NCI-H146 (cell line): ENCODE measurements at places on chromosomes 3 and 15.
A peak's percentile ranks its signal among the peaks of the same experiment; 100 is the strongest.

- DNase-seq: no peak
Measured at GRCh38 chr3:107962946-107963345, 127.9 kb downstream of the CD47 start.

- peak; percentile 59 for DNase-seq
Measured at GRCh38 chr15:41603941-41604911, 45.2 kb downstream of the TYRO3 start.

GRCh38 chr3:131223373-131224289, 157.9 kb upstream of the NUDT16 start:
- DNase-seq: no peak

- DNase-seq: no peak
Measured at GRCh38 chr3:18780959-18781358, 355.8 kb upstream of the SATB1 start.

DNA sequence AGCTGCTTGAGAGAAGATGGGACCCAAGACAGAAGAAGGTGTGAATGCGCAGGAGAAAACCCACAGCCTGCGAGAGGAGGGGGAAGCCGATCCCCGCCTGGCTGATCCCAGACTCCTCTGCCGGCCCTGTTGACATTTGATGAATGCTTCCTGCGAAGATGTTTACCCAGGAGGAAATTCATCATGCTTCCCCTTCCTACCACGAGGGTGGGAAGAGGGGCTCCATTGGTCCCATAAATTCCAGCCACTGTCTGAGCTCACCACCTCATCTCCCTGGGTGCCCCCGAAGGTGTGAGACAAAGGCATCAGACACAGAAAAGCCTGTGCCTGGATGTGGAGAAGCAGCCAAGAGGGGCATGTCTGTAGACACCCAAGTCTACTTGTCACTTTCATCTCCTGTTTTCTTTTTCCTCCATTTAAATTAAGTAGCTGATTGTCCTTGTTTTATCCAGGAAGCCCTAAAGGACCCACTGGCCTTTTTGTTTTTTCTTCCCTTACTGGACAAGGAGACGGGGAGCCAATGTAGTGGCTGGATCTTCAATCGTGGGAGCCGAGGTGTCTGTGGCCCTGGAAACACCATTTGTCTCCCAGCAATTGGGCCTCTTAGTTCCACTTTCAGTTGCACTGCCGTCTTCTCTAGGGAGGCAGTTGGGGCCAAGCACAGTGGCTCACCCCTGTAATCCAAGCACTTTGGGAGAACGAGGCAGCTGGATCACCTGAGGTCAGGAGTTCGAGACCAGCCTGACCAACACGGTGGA, 95.3 kb upstream of the HES1 start:
- DNase-seq: no peak

DNA sequence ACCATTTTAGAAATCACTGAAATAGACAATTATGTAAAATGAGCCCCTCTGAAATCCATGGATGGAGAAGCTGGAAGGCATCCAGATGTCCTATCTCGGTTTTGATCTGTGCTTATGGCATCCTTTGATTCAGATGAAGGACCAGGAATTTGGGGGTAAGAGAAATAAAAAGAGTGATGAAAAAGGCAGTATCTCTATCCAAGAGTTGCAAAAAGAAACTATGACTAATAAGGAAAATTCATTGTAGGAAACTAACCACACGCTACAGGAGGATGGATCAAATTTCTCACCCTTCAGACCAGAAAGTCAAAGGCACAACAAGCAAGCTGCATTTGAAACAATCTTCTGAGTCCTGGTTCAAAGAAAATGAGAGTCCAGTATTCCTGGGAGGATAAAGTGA, 34.8 kb downstream of the SRGAP3 start:
- no peak for DNase-seq

DNA sequence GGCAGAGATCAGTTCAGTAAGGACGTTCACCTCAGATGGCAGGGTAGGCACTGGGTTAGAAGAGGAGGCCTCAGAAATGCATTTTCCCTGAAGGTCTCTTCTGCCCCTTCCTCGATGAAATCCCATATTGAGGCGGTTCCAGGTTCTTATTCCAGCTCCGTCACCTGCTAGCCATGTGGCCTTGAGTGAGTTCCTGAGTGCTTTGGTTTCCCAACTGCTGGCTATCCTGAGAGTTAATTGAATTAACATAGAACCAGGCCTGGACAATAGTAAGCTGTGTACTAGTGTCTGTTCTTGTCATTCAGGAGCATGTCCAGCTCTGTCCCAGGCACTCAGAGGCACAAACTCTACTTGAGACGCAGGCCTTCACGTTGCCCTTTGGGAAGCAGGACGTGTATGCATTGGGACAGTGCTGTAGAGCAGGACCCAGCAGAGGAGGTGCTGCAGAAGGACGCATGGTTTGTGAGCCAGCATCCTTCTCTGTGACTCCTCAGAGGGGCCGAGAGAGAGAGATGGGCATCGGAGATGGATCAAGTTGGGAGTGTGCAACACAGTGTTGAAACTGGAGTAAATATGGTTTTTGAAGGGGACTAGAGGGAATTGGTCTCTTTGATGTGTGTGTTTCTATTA, 114.2 kb downstream of the ASB7 start:
- no peak for DNase-seq

- DNase-seq: no peak
Measured at GRCh38 chr15:41908736-41909461, 15.0 kb upstream of the SPTBN5 start.

- DNase-seq: no peak
Measured at GRCh38 chr3:119604878-119605277, 7.2 kb downstream of the PLA1A start.

- peak; percentile 51 for DNase-seq
Measured at GRCh38 chr3:15768421-15769255, 29.1 kb downstream of the ANKRD28 start.
